ENCODE measurements at places on chromosomes 16 and 17.
A peak's percentile ranks its signal among the peaks of the same experiment; 100 is the strongest.

DNA sequence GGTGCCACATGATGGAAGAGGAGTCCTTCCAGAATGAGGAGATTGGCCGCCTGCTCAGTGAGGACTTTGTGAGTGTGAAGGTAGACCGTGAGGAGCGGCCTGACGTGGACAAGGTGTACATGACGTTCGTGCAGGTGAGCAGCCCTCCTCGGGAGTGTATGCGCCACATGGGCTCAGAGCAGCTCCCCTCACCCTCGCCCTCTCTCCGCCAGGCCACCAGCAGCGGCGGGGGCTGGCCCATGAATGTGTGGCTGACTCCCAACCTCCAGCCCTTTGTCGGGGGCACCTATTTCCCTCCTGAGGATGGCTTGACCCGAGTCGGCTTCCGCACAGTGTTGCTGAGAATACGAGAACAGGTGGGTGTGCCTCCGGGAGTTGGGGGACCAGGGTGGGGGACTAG is 1.9 kb downstream of the SPATA20 start:
- no peak for DNase-seq

DNA sequence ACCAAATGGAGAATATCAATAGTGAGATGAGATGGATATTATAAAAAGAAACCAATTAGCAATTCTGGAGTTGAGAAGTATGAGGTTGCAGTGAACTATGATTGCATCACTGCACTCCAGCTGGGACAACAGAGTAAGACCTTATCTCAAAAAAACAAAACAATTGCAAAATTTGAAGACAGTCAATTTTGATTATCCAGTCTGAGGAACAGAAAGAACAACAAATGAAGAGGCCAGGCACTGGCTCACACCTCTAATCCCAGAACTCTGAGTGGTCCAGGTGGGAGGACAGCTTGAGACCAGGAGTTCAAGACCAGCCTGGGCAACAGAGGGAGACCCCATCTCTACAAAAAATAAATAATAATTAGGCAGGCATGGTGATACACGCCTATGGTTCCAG is 35.0 kb downstream of the USP32 start:
- no peak for DNase-seq

- DNase-seq: no peak
These were observed 908 bp downstream of the COG4 start for GRCh38 chr16:70522216-70523075.

DNA sequence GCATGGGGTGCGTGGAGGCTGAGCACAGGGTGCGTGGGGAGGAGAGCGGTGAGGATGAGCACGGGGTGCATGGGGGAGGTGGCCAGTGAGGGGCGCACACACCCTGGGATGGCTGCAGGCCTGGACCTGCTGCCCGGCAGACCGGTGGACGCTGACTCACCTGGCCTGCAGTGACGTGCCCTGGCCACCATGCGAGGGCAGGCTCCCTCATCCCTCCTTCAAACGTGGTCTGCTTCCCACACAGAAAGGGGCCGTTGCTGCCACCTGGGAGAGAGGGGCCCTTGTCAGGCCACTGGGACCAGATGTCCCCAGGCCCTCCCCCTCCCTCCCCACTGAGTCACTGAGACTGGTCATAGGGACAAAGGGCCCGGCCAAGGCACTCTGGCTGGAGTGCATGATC is 20.1 kb upstream of the APRT start:
- DNase-seq: no peak

GRCh38 chr17:50908860-50909764 is 43.0 kb upstream of the TOB1 start:
- DNase-seq: no peak

GRCh38 chr16:12304861-12305596 is 328.5 kb downstream of the SNX29 start:
- no peak for DNase-seq

DNA sequence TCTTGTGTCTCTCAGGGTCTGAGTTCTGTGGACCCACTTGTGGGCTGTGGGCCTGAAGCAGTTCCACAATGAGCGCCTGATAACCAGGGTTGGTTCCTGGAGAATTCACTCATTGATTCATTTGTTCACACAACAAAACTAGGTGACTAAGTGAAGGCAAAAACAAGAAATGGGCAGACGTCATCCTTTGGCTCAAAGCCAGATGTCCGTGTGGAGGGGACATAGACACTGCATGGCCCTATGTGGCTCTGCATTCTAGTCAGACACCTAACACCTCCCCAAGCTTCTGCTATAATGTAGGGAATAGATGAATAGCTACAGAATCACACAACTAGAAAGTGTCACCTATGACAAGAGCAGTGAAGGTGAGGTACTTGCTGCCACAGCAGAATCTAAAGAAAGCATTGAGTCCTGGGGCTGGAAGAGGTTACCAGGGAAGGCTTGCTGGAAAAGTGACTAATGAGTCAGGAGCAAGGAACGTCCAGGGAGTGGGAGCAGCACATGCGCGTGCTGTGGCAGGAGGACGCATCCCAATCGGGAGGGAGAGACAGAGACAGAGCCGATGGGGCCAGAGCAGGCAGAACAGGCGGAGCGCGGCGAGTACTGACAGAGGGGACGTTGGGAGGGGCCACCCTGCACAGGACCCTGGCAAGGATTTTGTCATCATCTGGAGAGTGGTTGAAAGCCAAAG is 58.9 kb downstream of the CES1 start:
- no peak for DNase-seq

DNA sequence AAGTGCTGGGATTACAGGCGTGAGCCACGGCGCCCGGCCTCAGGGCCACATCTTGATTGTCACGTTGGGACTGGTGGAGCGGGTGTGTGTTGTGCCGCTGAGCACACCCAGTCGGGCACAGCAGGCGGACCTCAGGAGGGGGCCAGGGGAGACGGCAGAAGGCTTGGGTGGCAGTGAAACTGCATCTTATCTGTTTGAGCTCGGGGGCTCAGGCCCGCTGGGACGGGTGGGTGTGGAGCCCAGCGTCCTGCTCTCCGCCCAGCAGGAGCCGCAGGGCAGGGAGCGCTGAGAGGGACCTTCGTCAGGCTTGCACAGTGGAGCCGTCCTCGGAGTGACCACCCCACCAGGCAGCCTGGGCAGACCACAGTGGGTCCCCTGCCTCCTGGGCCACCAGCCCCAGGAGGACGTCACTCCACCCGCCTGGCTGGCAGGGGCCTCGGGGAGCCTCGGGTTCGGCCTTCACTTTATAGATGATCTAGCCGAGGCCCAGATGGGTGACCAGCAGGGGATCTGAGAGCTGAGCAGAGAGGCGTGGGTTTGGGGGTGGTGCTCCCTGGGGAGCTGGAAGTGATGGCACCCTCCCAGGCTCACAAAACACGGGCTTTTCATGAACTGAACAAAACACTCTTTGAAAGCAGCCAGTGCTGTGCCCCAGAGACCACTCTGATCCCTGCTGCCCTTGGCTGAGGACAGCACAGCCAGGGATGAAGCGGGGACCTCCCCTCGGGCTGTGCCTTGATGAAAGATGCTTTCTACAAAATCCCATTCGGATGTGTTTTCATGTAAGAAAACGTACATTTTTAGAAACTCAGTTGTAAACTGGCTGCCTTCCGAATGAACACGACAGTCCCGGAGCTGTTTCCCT is 181.1 kb downstream of the SEC14L1 start:
- no peak for DNase-seq

DNA sequence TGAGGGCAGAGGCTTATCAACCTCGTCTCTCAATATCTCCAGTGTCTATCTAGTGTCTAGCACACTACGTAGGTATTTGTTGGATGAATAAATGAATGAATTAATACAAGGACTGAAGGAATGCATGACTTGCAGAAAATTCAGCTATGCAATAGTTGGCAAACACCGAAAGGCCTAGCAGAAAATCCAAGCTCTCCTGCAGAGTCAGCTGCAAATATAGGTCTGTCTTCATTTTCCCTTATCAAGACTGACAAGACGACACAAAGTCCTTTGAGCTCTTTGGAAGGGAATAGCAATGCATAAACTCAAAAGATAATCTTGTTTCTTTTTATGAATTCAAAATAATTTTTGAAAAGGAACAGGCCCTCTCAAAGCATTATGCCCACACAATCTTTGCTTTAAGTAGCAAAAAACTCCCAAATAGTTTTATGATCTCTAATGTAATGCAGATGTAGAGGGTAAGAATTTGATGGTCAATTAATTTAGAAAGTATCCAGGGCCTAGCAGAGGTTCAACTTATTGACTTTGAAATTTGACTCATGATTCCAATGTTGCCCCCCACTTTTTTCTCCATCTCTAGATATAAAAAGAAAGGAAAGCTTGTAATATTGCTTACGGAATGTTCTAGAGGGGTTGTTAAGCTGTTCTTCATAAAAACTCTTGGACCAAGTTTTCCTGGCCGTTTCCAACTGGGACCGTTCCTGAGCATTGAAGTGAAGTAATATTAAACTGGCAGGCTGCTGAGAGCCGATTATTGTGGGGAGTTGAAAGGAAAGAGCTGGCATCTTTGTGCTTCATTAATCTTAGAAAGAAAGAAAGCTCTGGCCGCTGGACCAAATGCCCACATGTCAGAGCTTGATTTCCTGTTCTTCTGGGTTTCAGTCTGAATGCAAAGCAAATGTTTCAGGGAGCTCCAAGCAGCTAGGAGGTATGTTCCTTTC is 227.3 kb downstream of the HS3ST3A1 start:
- DNase-seq: no peak

- DNase-seq: no peak
These were observed 82.6 kb downstream of the NDEL1 start for GRCh38 chr17:8518326-8518725.

GRCh38 chr17:40168262-40168832 is 8.9 kb upstream of the RAPGEFL1 start:
- DNase-seq: no peak

- DNase-seq: no peak
These were observed 156.4 kb downstream of the CMIP start for GRCh38 chr16:81601008-81601428.

DNA sequence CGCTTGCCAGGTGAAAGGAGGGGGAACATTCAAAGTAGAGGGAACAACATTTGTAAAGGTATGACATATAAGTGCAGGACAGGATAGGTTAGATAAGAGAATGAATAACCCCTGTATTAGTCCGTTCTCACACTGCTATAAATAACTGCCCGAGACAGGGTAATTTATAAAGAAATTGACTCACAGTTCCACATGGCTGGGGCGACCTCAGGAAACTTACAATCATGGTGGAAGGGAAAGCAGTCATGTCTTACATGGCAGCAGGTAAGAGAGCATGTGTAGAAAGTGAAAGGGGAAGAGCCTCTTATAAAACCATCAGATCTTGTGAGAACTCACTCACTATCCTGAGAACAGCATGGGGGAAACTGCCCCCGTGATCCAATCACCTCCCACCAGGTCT is 223.8 kb downstream of the SOX9 start:
- DNase-seq: no peak

DNA sequence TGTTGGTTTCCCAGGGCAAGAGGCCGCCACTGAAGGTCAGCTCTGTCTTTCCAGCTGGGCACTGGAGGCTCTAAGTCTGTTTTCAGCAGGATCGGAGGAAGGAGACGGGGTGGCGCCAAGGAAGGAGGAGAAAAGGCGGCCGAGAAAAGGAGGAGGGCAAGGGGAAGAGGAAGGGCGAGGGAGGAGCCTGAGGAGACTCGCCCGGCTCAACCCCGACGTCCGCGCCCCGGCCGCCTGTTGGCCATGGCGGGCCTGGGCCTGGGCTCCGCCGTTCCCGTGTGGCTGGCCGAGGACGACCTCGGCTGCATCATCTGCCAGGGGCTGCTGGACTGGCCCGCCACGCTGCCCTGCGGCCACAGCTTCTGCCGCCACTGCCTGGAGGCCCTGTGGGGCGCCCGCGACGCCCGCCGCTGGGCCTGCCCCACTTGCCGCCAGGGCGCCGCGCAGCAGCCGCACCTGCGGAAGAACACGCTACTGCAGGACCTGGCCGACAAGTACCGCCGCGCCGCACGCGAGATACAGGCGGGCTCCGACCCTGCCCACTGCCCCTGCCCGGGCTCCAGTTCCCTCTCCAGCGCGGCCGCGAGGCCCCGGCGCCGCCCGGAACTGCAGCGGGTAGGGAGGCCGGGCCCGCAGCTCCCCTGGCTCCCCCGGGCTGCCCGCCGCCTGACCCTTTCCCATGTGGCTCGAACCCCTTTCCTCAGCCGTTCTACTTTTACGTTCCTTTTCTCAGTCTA is at the start of gene RNF135:
TSS of gene RNF135 (plus strand) at position 209 of the 737 bp plus-strand sequence. CDS start at position 244, 35 bp downstream.
- DNase-seq: peak; percentile 72

- DNase-seq: no peak
These were observed at the start of gene KRT14 for GRCh38 chr17:41586863-41587495. Gene KRT14, minus strand, starts transcription at chr17:41586895. Its CDS starts 61 bp downstream, at chr17:41586834.

DNA sequence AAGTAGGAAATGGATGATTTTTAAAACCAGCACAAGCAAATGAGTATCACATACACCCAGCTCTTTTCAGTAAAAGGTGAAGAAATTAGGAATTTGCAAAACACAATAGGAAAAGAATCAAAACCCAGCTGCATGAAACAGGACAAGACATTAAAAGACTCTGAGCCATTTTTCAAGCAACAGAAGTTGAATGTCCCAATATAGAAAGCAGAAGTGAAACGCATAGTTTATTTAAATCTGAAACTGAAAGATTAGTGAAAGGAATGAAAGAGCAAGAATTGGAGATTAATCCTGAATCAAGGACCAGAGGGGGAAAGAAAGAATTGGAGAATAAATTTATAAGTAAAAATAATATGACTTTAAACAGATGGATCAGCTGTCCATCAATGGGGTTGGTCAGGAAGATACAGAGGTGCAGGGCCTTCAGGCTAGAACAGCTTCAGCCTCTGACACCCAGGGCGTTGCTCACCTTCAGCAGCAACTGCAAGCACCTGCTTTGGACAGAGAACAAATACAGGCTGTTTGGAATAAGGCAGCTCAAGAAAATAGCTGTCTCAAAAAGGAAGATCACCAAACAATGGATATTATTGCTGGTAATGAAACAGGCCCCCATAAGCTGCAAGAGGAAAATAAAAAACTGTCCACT is 3.9 kb upstream of the ARHGAP17 start:
- DNase-seq: no peak

DNA sequence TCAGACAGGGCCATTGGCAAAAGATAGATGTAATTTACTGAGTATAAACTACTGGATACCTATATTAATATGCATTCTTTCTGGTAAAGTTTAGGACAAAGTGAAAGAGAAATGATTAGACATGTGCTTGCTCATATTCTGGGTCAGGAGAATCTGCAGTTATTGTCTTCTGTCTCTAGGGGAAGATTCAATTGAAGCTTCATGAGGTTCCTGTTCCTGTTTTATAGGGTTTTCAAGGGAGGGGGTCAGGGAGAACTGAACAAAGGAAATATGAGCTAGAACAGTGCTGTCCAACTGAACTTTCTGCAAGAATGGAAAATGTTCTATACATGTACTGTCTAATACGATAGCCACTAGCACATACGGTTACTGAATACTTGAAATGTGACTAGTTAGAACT is 59.3 kb upstream of the CORO6 start:
- no peak for DNase-seq

DNA sequence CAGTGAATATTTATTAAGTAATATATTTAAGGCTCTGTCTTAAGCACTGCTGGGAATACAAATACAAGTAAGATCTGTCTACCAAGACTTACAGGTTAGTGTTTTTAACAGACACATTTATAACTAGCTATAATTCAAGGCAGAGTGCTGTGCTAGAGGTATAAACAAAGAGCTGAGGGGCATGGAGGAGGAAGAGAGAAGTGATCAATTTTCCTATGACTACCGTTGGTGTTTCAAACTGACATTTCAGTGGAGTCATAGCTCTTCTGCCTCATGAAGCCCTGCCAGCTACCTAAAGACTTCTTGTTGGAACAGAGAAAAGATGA is 79.9 kb downstream of the CYB561 start:
- DNase-seq: no peak
